HuH-7.5 (cell line): ENCODE measurements at places on chromosomes 5 and 9.

GRCh38 chr5:43780586-43780985, 177.6 kb downstream of the NNT start:
- no peak for DNase-seq

GRCh38 chr9:70525519-70525918, 111.1 kb upstream of the KLF9 start:
- no peak for DNase-seq

- no peak for DNase-seq
Measured at GRCh38 chr5:122219436-122220166, 90.3 kb downstream of the ZNF474 start.

DNA sequence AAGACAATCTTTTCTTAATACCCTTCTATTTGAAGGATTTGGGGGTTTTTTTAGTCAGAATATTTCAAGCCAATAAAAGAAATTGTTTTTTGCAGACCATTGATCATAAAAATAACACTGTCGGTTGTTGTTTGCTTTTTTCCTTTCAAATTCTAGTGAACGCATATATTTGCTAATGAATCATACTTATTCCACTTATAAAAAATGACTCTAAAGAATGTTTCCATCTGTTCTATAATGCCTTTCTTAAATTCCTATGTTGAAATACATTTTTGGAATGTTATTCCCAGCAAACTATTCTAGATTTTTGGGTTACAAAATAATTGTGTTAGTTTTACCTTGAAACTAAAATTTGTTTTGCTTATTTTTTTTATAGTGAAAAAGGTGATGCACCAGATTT, 32.2 kb downstream of the CWC27 start:
- no peak for DNase-seq

GRCh38 chr9:68509689-68510088, 31.0 kb downstream of the TMEM252 start:
- no peak for DNase-seq

DNA sequence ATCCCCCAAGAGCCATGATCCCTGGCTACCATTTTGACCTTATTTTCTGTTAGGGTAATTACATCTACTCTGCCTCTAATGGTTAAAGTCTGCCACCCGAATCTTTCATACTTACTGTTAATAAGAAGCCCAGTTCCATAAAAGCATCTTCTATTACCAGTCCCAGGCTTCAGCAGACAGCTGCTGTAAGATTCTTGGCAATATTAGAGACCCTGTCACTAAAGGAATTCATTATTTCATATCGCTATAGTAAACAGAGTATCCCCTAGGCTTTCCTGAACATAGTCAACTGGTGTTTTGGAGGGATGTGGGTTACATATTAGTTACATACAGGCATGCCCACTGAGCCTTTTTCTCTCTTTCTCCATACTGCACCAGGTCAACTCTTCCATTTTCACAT, 608.7 kb upstream of the SEMA6A start:
- no peak for DNase-seq
